Effector memory CD4-positive, alpha-beta T cell (primary cell): ENCODE measurements at places on chromosomes 6 and 20.

DNA sequence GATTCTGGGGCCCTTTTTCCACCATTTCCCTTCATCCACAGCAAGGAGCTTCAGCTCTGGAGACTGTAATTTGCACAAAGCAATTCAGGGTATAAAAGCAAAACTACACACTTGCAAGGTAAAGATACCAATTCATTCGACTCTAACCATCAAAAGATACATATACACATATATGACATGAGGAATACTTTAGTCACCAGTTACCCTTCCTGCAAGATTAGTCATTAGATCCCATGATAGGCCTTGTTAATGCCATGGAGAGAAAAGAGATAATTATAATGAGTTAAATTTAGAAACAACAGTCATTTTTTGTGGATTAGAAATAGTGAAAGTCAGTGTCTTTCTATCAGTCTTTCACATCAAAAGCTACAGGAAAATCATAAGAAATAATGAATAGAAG lies 204.2 kb downstream of the KCNQ5 start:
- DNase-seq = no peak

DNA sequence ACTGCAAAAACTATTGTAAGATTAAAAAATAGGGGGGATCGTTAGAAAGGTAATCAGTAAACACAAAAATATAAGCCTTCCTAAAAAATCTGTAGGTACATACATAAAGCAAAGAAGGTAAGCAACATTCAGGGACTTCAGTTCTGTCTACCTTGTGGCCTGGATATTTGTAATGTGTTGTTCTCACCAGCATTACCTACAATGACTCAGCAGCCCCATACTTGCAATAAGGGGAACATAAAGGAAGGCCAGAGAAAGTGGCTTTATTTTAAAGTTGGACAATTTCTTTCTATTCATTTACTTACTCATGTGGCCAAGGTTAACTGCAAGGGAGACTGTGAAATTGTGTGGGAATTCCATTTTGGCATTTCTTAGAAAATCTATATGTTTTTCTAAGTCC lies 277.2 kb upstream of the PREP start:
- DNase-seq = no peak

DNA sequence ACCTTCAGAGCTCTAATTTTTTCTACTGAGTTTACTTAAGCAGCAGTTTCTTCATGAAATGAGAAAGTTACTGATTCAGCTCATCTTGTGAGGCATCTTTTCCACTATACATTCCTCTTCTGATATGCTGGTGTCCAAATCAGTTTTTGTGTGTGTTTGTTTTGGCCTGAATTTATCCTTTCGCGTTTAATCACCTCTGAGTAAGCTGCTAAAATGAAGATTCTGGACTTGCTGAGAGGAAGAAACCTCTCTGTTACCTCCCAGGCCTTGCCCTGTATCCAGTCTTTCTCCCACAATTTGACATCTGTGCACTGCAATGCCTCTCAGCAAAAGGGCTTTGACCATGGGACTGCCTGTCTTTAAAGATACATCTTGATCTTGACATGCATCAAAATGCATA lies 536.2 kb upstream of the NRSN1 start:
- DNase-seq = no peak

- DNase-seq = no peak
Observed at GRCh38 chr6:24387818-24388217, 14.9 kb upstream of the MRS2 start.

- no peak for DNase-seq
Observed at GRCh38 chr6:12313306-12313991, 23.3 kb downstream of the EDN1 start.

- DNase-seq = no peak
Observed at GRCh38 chr6:107102414-107102805, 12.9 kb downstream of the BEND3 start.

DNA sequence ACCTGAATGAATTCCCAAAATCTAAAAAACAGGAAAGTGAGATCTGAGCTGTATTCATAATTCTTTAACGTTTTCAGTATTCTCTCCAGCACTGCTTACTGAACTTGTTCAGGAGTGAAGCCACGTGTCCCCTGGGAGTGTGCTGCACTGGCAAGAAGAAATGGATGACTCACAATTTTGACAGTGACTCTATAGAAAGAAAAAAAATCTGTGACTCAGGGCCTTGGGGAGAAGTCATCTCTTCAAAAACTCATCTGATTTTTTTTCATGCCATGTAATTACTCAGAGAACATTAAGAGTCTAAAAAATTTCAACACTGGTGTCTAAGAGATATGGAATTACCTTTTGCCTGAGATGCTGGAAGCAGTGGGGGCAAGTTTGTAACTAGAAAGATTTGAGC lies 39.7 kb downstream of the ANKEF1 start:
- no peak for DNase-seq

DNA sequence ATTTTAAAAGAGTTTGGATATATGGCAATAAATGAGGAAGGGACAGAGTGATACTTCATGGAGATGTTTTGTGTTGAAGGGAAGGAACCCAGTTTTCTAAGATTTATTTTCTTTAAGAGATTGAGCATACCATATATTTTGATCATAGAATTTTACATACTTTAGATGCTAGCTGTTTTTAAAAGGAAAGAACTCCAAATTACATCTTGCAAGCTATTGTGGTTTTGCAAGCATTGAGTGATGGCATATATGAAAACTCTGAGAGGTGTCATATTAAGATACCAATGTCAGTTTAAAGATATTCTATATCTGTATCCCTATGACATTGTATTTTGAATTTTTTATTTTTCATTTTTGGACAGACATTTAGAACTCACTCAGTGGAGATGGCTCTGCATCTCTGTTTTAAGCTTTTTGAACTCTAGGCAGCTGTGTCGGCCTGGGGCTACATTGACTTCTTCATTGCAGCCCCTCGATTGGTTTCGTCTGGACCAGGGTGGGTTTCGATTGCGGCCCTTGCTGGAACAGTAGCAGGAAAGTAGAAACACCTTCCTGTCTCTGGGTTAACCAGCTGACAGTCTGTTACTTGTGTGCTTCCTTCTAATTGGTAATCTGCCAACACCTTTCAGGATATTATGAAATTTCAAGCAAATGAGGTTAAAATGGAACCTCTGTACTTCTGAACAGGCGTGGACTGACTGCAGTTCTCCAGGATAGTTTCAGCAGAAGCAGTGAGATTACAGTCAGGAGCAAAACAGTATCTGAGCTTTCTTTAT lies 14.0 kb downstream of the IGF2R start:
- no peak for DNase-seq

DNA sequence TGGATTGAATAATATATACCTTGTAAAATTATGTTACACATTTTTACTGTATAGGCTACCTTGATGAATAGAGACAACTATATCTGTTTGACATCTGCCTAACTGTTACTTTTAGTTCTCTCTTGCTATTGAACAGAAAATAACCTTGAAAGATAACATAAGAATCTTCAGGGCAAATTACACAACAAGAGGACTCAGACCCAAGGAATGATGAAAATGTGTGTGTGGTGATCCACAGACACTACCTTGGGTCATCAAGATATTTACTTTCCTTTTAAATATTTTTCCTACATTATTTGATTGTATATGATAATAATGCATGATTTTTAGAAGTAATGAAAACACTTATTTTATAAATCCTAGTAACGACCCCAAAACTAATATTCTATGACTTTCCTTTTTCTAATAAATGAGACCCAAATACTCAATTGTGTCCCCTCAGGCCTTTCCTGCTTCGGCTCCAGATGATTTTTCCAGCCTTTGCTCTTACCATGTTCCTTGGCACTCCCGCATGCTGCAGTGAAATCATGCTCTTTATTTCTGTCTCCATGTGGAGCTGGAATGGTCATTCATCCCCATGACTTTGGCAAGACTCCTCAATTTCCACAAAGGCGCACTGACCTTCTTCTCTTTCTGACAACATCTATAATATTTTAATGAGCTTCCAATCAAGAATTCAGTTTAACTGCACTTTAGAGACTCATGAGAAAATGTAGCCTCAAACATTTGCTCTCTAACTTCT lies 187.6 kb downstream of the EPM2A start:
- no peak for DNase-seq

GRCh38 chr20:10861090-10861489 lies 187.3 kb upstream of the JAG1 start:
- no peak for DNase-seq

DNA sequence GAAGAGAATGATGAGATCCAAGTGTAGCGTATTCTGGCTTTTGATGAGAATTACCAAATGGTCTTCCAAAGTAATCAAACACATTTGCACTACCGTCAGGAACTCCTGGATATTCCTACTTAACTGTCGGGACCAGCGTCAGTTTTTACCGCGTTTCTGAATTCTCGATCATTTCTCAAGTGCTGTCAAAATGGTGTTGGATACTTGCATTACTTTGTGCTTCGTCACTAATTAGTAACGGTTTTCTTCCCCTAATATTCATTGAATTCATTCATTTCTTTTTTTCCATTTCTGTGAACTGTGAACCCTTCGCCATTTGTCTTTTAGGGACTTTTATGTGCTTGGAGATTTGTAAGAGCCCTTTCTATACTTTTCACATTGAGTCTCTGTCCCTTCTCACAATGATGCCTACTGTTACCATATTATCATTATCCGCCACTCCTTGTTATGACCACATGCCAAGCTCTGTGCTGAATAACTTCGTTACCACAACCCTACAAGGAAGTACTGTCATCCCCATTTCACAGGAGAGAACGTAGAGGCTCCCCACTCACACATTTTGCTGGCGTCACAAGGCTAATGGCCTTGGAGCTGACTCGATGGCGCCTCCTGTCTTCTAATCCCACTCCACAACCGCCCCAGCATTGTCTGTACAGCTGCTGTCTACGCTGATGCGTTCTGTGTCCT lies 74.2 kb upstream of the QKI start:
- DNase-seq = no peak
